ENCODE measurements at places on chromosomes 13 and 19.
A peak's percentile ranks its signal among the peaks of the same experiment; 100 is the strongest.

- peak; percentile 15 for DNase-seq
Observed at GRCh38 chr13:90918536-90918935, 429.0 kb upstream of the MIR17HG start.

DNA sequence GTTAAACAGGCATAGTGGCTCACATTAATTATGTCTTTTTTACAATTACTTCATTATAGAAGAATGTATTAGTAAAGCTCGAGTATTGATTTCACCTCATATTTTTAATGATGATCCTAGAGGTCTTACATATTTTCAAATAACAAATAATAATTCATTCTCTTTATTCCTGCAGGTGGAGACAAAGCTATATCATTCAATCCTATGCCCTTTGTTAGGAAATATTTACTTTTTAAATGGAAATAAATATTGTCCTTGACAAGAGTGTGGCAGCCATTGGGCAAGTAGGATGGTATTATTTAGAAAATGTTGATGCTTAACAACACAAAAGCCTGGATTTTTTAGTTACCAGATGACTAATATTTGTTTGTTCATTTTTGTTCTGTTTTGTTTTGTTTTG lies 127.6 kb downstream of the COG6 start:
- DNase-seq, result peak; percentile 11

- DNase-seq, result peak; percentile 43
Observed at GRCh38 chr19:4058693-4059452, 7.8 kb downstream of the ZBTB7A start.

DNA sequence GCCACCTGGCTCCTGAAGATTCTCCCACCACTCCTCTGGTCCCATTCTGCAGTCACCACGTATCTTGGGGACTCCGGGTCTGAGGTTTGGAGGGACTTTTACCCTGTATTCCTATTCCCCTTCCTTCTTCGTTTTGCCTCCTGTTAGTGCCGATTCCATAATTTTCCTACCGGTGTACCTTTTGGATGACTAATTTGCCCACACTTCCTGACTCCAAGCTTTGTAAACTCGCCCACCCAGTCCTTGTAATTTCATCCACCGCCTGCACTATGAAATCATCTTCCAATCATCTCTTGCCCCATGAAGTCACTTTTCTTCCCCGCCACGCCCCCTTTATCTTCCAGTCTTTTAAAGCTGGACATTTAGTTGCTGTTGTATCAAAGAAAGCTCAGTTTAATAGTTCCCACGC lies 572 bp downstream of the UCHL3 start:
- peak; percentile 81 for DNase-seq

GRCh38 chr19:18682807-18683108 lies 722 bp upstream of the CRTC1 start:
- DNase-seq, result no peak

DNA sequence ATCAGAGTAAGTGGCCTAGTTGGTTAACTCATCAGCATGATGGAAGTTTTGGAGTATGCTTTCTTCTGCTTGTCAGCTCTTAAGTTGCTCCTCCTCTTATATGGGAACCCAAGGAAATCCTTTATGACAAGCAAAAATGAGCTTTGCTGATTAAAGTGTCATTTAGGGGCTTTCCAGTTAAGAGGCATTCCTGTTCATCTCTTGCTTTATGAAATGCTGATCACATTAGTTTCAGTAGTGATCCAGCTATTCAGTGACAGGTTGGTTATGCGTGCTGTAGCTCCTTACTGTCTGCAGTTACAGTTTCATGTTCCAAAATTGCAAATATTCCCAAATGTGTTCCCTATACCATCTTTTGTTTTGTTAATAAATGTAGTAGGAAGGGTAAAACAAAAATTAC lies 146.6 kb downstream of the CDK8 start:
- DNase-seq, result no peak

DNA sequence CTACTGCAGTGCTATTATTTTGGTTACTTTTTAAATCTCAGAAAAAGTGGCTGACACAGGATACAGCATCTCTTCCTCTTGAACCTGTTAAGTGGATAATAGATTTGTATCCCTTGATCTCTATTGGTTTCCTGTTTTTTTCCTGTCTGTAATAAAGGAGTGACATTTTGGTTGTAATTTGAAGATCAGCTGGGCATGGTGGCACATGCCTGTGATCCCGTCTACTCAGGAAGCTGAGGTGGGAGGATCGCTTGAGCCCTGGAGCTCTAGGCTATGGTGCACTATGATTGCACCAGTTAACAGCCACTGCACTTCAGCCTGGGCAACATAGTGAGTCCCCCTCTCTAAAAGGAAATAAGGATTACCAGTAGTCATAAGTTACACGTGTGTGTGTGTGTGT lies 46.8 kb downstream of the METTL21C start:
- DNase-seq, result no peak

DNA sequence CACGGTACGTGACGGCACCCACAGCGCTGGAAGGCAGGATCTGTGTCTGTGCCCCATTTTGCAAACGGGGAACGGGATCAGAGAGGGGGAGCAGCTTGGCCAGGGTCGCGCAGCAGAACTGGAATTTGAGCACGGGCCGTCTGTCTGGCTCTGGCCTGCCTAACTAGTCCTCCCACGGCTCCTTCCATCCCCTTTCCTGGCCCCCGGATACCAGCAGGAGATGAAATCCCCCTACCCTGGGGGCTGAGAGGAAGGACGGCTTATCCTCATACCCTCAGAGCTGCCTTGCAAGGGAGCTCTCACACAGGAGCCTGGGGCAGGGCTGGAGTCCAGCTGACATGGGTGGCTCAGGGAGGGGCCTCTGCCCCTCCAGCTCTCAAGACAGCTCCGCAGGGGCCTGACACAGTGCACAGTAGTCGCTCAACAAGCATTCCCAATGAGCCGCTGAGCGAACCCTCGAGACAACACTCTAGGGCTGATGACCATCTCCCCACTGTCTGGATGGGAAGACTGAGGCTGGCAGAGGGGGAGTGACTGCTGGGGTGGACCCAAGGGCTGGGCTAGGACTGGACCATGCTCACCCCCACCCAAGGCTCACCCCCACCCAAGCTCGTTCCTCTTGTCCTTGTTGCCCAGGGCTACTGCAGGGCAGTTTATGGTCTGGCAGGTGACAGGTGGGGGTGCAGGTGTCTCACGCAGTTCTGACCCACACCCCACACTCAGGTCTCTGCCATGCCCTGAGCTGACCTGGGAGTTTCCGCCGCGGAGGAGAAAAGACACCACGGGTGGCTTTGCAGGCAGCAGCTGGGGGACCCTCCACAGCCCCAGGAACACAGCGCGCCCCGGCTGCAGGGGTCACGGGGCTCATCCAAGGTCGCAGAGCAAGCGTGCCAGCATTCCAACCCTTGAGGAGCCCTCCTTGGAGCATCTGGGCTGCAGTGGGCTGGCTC lies 4.0 kb downstream of the ZBTB7A start:
- DNase-seq, result no peak

- no peak for DNase-seq
Observed at GRCh38 chr19:14715841-14716240, 26.0 kb downstream of the ZNF333 start.

GRCh38 chr13:69565334-69565733 lies 542.3 kb upstream of the ATXN8OS start:
- peak; percentile 1 for DNase-seq

DNA sequence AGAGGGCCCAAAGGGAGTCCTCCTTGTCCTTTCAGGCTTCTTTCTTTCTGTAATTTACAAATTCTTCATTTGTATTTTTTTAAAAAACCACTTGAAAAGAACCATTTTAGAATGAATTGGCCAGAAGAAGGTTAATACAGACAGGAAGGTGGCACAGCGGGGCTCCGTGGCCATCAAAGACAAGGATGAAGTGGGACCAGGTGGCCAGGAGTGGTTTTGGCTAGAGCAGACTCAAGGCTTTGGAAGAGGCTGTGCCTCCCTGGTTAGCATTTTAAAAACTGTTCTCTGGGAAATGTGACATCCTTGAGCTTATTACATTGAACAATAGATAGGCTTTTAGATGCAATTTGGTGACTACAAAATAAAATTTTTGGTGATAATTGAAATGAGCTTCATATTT lies 48.4 kb downstream of the ATP8A2 start:
- DNase-seq, result no peak

GRCh38 chr19:11405846-11406643 lies 13.1 kb downstream of the RGL3 start:
- no peak for DNase-seq

- no peak for DNase-seq
Observed at GRCh38 chr13:67133476-67133875, 96.7 kb downstream of the PCDH9 start.

DNA sequence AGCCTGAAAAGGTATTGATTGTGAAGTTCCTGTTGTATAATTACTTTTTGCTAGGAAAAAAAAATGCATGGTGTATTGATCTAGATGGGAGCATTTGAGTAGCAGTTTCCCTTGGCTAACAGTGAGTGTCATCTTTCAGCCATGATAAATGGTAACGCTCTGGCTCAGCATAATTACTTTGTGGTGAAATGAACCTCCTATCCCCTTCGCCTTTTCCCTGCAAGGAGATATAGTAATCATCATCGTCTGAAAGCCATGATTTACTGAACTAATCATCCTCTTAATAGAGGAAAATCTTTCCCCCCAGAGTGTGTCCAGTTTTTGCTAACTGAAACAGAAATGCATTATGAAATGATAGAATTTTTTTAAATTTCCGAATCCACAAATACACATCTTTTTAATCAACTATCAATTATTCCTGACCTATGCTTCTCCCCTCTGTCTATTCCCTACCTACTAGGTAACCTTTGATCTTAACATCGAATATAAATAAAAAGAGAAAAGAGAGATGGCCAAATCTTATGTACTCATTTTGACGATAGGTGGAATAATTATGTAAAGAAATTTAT lies 88.7 kb downstream of the MAB21L1 start:
- DNase-seq, result no peak

DNA sequence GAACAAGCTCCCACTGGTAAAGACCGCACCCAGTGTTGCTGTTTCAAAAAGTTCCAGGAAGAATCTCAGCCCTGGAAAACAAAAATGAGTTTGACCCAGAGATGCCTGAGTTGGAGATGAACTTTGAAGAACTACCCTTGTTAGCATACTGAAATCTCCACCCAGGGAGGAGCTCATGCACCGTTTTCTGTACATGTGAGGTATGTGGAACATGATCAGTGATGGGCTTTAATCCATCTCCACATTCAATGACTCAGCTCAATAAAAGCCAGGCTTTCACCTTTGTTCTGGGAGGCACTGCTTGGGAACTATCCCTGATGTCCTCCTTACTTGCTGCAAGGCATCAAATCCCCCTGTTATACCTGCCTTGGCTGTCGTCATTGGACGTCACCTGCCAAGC lies 279.9 kb downstream of the UQCRFS1 start:
- DNase-seq, result no peak

DNA sequence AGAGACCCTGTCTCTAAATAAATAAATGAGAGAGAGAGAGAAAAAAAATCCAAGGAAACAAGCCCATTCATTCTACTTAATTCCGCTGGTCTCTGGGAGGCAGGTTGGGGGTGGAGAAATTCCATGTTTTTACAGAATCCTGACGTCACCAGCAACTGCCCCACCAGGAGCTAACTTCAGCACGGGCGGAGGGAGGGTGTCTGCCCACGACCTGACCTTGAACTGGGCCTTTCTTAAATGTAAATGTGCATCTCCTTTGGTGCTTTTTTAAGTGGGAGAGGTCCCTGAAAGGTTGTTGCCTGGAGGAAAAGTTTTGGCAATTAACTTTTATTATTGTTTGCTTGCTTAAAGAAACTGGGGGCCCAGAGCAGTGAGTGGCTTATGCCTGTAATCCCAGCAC lies 15.5 kb downstream of the KLF2 start:
- no peak for DNase-seq

GRCh38 chr19:52948025-52948770 lies 14.5 kb downstream of the ZNF816 start:
- DNase-seq, result no peak

Measured in common myeloid progenitor, CD34-positive (primary cell).